Ecto neural progenitor cell (in vitro differentiated cells): ENCODE measurements at places on chromosomes 6 and 20.

- no peak for DNase-seq
Observed at GRCh38 chr20:50565871-50566270, 55.7 kb downstream of the PTPN1 start.

DNA sequence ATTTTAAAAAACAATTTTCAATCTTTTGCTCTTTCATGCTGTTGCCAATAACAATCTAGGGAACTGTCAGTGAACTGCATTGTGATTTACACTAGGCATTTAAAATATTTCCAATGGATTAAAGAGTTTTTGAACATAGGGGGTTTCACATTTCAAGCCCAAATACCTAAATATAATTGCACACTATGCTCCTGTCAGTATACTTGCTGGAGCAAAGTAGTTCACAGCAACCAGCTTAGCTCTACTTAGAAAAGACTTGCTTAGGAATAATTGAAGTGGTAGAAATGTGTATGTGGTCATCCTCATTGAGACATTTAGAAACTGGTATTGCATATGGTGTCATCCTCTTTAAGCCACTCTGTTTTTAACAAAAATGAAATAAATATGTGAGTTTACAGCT is 41.7 kb upstream of the REV3L start:
- DNase-seq, result no peak

- DNase-seq, result no peak
Observed at GRCh38 chr20:53276143-53276542, 304.0 kb downstream of the TSHZ2 start.

GRCh38 chr20:24993337-24994185 is 1.0 kb upstream of the APMAP start:
- DNase-seq, result peak; percentile 26

- peak; percentile 68 for DNase-seq
Observed at GRCh38 chr6:3751077-3751729, at the start of gene PXDC1. Gene PXDC1 (minus strand): TSS chr6:3751713. CDS start chr6:3751531, 182 bp downstream.

- DNase-seq, result no peak
Observed at GRCh38 chr20:36672991-36673390, 27.0 kb upstream of the SLA2 start.
